ENCODE measurements at places on chromosomes 12 and 14. TPM values are rescaled to one million over a fixed set of nuclear protein-coding genes. Genes with fewer than 3 reads are reported as not detected.

GRCh38 chr12:94458877-94459727 is 565 bp downstream of the CEP83 start:
- DNase-seq: no peak

- DNase-seq: no peak
These were observed 1.3 kb upstream of the CLBA1 start for GRCh38 chr14:104984056-104984894.

- no peak for DNase-seq
These were observed 66.0 kb upstream of the TRAF3 start for GRCh38 chr14:102711207-102711606.

DNA sequence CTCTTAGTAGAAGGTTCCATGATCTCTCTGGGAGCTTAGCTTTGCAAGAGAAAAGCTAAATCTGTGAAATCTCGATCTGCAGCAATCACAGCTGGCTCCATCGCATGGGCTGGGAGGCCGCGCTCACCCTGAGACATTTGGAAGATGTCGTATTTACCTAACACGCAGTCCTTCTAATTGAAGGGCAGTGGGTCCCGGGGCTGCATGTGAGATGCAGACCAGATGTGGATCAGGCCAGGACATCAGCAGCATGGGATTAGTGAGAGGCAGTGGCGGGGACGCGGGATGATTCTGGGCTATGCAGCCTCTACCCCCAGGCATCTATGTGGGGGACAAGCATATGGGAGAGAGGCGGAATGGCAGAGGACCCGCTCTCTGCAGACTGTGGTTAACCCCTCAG is 312.4 kb upstream of the RTL1 start:
- peak; percentile 40 for DNase-seq

- no peak for DNase-seq
These were observed 42.3 kb downstream of the GNS start for GRCh38 chr12:64716839-64717455.

DNA sequence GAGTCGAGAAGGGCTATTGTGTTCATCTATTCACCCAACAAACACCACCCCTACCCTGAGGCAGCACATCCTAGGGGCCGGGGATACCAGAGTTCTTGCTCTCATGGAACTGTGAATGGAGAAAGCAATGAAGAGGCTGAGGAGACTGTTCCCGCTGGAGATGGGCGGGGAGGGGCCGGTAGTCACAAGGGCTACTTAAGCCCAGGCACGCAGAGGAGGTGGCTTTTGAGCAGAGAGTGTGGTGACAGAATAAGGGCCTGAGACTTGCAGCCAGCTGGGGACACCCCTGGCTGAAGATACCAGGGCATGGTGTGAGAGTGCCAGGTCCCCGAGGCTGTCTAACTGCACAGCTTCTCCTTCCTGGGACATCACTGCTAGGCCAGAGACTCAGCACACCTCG is 114.1 kb upstream of the EVL start:
- no peak for DNase-seq

- peak; percentile 69 for DNase-seq
These were observed 63.0 kb downstream of the GNS start for GRCh38 chr12:64696080-64696741.

DNA sequence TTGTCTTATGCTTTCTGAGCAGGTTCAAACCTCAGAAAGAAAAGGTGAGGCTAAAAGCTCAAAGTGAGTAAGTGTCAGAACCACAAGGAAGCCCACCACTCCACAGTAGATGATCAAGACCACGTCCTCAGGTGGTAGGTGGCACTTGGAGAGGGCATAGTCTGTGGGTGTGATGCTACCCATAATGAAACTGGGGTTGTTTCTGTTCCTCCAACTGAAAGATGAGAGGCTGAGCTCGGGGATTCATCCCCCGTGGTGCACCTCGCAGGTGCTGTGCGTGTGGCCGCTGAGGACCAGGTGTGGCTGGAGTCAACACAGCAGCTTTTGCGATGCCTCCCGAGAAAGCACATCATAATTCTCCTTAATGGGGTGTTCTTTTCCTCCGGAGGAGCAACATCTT is 285.7 kb downstream of the TTC8 start:
- DNase-seq: no peak

DNA sequence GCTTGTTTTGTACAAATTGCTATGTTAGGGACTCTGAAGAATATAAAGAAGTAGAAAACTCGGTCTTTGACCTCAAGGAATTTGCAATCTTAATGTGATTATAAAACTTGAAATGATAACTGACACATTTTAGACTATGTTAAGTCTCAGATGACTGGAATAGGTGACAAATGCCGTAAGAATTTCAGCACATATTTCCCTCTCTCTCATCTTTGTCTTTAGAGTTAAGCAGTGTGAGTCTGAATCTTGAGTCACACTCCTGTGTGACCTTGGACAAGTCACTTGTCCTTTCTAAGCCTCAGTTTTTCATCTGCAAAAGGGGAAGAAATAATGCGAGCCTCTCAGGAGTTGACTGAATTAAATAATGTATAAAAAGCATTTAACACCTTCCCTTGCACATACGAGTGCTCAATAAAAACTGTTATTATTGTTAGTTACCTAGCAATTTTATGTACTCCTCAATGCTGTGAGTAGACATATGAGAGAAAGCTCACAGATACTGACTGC is 103.7 kb downstream of the DYRK2 start:
- DNase-seq: no peak

GRCh38 chr12:23614280-23614679 is 335.2 kb downstream of the SOX5 start:
- DNase-seq: no peak

DNA sequence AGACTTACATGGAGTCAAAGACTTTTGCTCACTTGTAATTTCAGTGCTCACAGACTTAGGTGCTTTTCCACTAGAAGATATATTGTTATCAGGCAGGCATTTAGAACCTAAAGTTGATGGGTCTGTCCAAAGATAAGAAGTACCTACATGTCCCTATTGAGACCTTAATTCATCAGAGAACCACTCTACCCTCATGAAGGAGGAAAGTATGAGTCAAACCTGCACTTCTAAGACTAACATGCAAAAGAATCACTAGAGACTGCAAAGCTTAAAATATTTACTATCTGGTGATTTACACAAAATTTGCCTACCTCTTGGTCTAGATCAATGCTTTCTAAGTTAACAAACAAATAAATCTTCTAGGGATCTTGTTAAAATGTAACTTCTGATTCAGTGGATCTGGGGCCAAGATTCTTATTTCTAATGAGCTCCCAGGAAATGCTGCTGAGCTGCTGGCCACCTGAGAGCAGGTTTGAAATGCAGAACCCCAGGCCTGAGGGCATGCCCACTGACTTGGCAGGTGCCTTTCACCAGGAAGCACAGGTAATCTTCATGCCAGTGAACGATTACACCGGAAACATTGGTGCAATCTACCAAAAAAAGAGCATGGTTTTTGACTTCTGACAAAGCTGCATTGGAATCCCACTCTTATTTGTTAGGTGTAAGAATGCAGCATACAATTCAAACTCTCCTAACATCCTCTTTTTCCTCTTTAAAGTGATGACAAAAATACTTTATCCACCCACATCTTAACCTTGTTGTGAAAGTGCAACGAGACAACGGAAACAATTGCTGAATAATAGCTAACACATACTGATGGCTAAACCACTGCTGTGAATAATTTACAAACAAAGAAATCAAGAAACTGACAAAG is 214.2 kb downstream of the ADAMTS20 start:
- no peak for DNase-seq

GRCh38 chr12:25855716-25856115 is 102.8 kb upstream of the RASSF8 start:
- DNase-seq: no peak

GRCh38 chr12:128976120-128976738 is 123.0 kb downstream of the GLT1D1 start:
- peak; percentile 76 for DNase-seq

- DNase-seq: peak; percentile 87
These were observed 29.3 kb upstream of the KLRF1 start for GRCh38 chr12:9797722-9798619.

GRCh38 chr12:64682572-64683277 is 72.4 kb downstream of the RASSF3 start:
- peak; percentile 93 for DNase-seq

DNA sequence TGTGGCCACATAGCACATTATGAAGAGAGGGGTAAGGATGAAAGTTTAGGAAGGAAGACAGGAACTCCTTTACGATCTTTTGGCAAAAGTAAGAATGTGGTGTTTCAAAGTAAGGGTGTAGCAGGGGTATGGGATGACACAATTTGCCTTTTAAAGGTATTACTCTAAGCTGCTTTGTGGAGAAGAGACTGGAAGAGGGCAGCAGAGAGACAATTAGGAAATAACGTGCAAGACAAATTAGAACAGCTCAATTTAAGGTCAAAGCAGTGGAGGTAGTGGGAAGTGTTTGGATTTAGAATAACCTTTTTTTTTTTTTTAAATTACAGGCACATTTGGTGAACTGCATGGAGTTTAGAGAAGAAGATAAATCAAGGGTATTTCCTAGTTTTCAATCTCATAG is 342.6 kb downstream of the NOVA1 start:
- DNase-seq: no peak

DNA sequence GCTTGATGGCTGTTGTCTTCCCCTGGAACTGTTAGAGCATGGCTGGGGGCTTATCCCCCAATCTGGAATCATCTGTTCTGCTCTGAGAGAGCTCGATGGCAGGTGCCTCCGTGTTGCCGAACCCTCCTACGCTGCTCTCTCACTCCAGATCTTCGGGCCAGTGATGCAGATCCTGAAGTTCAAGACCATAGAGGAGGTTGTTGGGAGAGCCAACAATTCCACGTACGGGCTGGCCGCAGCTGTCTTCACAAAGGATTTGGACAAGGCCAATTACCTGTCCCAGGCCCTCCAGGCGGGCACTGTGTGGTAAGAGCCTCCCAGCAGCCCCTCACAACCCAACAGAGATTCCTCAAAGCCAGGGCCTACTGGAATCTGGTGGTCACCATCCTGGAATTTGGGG is 33.0 kb downstream of the ALDH2 start:
- DNase-seq: no peak

GRCh38 chr14:53042480-53042879 is 91.6 kb upstream of the FERMT2 start:
- DNase-seq: no peak

GRCh38 chr14:37034410-37035285 is 137.8 kb downstream of the SLC25A21 start:
- no peak for DNase-seq

DNA sequence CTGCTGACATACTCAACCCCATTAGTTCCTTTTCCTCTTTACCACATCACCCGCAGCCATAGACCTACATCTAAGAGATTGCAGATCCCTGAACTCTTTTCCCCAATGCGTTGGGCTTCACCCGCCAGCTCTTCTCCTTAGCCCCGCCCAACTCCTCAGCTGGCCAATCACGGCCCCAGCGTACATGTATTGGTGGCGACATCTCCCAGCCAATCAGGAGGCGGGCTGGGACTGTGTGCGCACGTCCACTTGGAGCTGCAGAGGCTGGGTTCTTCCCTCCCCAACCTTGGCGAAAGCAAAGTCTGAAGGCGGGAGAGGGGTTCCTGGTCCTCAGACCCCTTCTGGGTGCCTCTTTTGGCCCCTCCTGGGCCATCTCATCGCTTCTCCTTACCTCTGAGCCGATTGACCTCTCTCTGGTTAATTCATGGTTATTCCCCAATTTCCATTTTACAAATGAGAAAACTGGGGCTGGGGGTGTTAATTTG is 11.0 kb downstream of the PDE1B start:
- peak; percentile 94 for DNase-seq

GRCh38 chr14:71449316-71450055 is 482.7 kb upstream of the RGS6 start:
- DNase-seq: no peak

DNA sequence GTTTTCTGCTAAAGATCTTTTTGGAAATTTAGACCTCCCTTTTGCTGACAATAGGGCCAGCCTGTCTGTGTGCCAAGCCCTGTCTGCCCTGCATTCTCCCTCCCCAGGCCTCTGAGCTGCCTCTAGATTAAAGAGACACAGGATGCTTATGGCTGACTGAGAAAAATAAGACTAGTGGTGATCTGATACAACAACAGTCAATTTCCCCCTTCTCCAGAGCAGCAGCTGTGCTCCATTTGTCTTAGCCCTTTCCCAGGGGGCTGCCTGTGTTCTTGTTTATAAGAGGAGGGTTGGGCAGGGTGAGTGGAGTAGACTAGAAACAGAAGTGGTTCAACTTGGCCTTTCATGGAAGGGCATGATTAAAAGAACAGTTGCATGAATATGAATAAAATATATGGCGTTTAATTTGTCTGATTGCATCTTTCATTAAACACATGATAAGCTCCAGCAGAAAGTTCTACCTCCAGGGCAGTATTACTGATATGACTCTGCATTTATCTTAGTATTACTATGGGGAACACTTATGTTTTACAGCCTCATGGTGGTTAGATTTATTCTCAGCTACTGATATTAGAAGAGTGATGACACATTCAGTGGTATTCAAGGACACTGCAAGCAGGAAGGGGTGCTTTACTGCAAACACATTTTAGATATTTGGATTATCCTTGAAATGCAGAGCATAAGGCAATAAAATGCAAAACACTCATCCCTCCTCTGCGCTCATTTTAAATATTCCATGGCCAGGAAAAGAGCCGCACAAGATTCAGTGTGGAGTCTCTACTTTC is 150.2 kb upstream of the CLEC14A start:
- peak; percentile 72 for DNase-seq

GRCh38 chr12:68477261-68477772 is 133.4 kb upstream of the RAP1B start:
- DNase-seq: no peak

- DNase-seq: peak; percentile 81
These were observed 17.1 kb upstream of the DLK1 start for GRCh38 chr14:100709289-100710284.

GRCh38 chr12:45575417-45575816 is 154.1 kb upstream of the ARID2 start:
- DNase-seq: no peak

The CD4 gene
- 38.1 TPM for total RNA-seq

The ARMH4 gene
- 4.9 TPM for total RNA-seq

The TAS2R31 gene
- 5.9 TPM for total RNA-seq

The NOS1 gene
- total RNA-seq: 6.5 TPM

The ASCL1 gene
- total RNA-seq: not detected

The LRCOL1 gene
- 1.8 TPM for total RNA-seq

The BTBD6 gene
- total RNA-seq: 38.9 TPM

The SLC38A6 gene
- total RNA-seq: 16.6 TPM

The GALNT6 gene
- 16.8 TPM for total RNA-seq

The DEGS2 gene
- total RNA-seq: 28.7 TPM

The PKP2 gene
- 7.6 TPM for total RNA-seq

The CLEC9A gene
- total RNA-seq: 0.57 TPM

The ADAM20 gene
- 1.2 TPM for total RNA-seq

The CEP128 gene
- total RNA-seq: 9.0 TPM
